ENCODE measurements at places on chromosomes 7 and 10. TPM values are rescaled to one million over a fixed set of nuclear protein-coding genes. Genes with fewer than 3 reads are reported as not detected.

DNA sequence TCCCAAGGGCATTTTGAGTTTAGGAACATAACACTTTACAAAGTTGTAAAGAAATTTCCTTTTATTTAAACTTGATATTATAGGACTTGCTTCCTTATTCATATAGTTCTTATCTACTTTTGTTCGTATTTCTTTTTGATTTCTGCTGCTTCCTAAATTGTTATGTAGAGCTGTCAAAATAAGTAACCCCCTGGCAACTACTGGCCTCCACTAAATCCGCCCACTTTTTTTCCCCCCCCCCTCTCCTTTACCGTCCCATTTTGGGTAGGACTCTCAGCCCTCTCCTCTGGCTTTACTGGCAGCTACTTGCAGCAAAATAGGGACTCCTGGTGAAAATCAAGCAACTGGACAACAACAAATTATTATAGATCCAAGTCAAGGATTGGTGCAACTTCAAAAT lies 1.1 kb downstream of the SP4 start:
- H3K4me1 ChIP-seq: peaks cover 31% of the 10 kb centered on the region
- H3K27ac ChIP-seq: no peak overlapping the region
- DNase-seq: no peak
- H3K27me3 ChIP-seq: no peaks in the 10 kb centered on the region
- H3K4me3 ChIP-seq: peak overlapping the region; percentile 77

DNA sequence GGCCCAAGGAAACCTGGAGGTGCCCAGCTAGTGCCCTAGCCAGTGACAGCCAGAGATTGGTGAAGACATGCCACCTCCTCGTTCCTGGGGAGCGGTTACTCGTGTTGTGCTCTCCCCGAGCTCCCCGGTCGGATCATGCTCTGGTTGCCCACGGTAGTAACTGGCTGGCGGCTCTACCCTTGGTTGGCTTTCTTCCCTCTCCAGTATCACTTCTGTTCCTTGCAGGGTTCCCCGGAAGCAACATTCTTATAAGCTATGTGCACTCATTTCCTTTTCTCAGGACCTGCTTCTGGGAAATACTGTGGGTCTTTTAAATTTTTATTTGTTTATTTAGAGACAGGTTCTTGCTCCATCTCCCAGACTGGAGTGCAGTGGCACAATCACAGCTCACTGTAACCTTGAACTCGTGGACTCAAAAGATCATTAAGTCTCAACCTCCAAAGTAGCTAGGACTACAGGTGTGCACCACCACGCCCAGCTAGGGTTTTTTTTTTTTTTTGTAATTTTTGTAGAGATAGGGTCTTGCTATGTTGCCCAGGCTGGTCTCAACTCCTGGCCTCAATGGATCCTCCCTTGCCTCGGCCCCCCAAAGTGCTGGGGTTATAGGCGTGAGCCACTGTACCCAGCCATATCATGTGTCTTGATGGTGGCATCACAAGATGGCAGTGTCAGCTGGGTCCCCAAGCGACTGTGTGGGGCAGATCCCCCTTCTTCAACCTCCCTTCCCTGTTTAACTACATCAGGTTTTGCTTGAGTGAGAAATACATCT lies 6.9 kb upstream of the CALHM1 start:
- H3K4me1 ChIP-seq: no peaks in the 10 kb centered on the region
- no peak for DNase-seq
- no peak overlapping the region for H3K4me3 ChIP-seq
- H3K36me3 ChIP-seq: no peaks in the 10 kb centered on the region
- no peak overlapping the region for H3K27ac ChIP-seq
- H3K27me3 ChIP-seq: no peaks in the 10 kb centered on the region

DNA sequence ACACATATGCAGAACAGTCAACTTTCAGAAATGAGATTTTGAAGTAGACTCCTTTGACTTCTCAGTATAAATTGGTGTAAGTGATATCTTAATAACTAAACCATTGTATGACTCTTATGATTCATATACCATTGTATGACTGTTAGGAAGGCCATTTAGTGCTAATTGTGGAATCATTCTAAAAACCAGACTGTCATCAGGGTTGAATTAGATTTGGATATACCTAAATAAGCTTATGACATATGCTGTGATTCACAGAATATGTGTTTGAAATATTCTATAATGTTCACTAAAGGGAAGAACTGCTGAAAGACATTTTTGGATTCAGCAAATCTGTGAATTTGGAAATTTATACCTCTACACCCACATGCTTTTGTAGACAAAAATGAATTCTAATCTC lies 438.1 kb downstream of the MDFIC start:
- no peak overlapping the region for H3K4me3 ChIP-seq
- no peak overlapping the region for H3K27ac ChIP-seq
- no peak for DNase-seq
- H3K4me1 ChIP-seq: no peaks in the 10 kb centered on the region
- H3K27me3 ChIP-seq: no peaks in the 10 kb centered on the region

Gene CDCA7L
- 1.1 TPM for total RNA-seq

Gene SLC18A2
- total RNA-seq: 4.4 TPM

Gene SUMF2
- total RNA-seq: 230 TPM
